ENCODE measurements at places on chromosomes 4 and X.

DNA sequence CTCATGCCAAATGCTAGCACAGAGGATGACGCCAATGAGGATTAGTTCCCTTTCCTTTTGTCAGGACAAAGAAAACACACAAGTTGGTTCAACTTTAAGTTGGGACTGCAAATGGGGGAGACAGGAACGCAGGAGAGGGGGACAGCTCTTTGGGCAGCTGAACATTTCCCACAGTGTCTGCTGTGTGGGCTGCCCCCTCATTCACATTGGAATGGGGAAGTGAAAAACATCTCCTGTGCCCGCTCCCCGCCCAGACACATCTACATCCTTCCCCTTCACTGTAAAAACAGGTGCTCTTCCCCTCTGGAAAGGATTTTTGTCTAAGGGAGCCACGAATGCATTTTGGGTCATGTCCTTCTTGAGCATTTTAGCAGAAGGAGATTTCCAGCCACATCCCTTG is 44.5 kb upstream of the TBC1D9 start:
- DNase-seq = peak; percentile 70

GRCh38 chr4:84683064-84683850 is 100.3 kb downstream of the CDS1 start:
- DNase-seq = no peak

DNA sequence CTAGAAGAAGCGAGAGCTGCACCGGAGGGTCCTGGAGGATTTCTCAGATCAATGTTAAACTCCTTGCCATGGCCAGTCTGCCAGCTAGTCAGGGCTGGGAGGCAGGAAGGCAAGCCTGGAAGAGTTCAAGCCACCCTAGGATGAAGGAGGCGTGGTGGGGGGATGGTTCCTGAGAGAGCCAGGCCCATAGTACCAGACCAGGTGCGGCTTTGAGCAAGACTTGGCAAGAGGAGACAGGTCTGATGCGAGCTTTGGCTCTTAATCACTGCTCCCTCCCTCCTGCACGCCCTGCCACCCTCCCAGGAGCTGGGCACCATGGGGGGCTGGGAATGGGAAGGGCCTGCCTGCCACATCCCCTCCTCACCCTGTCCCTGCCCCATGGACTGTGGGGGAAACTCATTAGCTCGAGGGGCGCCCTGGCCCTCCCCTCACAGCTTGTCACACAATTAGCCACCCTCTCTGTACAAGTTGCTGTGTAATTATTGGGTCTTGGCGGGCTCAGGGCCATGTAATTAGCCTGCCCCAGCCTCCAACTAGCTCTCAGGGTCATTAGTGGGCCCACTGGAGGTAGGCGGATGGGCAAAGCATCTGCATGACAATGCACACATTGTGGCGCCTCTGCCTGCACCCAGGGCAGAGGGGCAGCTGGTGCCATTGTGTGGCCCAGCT is 50.3 kb downstream of the EFNB1 start:
- no peak for DNase-seq

DNA sequence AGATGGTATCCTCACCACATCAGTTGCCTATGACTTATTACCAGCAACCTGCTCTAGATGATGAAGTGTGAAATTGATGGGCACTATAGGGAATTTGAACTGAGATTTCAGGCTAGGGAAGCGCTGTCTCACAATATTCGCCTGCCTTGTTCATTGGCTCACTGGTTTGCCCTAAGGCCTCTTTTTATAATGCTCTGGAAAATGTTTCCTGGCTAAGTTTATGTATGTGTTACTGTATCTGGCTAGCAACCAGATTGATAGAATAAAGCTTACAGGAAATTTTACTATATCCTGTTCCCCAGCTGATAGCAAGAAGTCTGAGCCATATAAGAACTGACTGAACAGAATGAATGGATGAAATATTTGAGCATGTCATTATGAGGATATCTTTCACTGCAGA is 71.6 kb downstream of the GSTCD start:
- no peak for DNase-seq

- DNase-seq = no peak
These were observed 170.7 kb downstream of the PTTG2 start for GRCh38 chr4:38130884-38131283.

GRCh38 chrX:74160816-74161215 is 143.2 kb upstream of the ZCCHC13 start:
- no peak for DNase-seq

DNA sequence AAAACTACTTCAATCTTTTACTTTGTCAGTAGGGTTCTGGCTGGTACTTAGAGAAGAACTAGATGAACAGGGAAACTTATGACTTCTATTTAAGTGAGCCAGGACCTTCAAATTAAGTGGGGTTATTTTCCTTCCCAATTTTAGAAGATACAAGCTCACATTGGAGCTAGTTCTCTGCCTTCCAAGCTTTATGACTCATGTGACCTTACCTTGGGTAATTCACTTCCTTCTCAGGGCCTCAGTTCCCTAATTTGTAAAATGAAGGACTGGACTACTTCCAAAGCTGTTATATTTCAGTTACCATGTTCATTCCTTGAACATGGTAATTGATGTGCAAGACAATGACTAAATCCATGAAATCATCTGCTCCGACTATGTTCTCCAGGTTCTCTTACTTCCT is 32.0 kb upstream of the DCX start:
- DNase-seq = no peak

DNA sequence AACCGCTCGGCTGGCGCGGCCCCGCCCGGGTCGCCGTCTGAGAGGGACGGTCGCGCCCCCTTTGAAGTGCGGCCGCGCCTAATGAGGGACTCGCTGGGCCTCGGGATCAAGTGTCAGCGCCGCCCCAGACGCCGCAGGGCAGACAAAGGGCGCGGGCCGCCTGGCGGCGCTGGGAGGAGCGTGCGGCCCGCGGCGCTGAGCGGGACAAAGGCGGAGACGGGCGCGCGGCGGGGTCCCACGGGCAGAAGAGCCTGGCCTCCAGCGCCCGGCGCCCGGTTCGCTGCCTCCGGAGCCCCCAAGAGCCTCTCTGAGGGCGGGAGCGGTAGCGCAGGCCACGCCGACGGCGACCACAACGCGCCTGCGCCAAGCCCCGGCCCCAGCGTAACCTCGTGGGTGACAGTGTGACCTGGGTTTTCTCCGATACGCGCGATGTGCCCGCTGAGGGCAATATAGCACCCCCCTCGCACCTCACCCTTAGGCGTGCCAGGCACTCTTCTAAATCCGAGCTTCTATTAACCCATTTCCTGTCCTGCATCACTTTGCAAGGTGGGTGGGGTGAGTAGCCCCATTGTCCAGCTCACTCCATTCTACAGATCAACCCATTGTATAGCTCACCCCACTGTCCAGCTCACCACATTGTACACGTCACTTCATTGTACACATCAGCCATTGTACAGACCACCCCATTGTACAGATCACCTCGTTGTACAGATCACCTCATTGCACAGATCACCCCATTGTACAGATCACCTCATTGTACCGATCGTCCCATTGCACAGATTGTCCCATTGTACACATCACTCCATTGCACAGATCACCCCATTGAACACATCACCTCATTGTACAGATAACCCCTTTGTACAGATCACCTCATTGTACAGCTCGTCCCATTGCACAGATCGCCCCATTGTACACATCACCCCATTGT is 33.7 kb upstream of the STX18 start:
- no peak for DNase-seq

DNA sequence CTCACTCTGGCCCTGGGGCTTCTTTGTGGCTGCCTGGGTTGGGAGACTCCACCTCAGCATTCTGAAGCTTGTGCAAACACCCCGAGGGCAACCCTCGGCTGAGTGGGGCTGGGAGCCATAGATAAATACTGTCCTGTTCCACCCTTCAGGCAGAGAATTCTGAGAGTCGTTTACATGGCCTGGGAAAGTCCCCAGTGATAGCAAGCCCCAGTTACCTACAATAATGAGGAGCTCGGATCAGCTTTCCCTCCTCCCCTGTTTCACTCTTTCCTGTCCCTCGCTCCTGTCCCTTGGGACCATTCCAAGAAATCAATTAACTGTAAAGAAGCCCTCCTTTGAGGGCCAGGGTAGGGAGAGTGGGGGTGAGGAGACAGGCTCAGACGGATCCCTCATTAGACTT is 31.6 kb upstream of the DDX3X start:
- DNase-seq = no peak

DNA sequence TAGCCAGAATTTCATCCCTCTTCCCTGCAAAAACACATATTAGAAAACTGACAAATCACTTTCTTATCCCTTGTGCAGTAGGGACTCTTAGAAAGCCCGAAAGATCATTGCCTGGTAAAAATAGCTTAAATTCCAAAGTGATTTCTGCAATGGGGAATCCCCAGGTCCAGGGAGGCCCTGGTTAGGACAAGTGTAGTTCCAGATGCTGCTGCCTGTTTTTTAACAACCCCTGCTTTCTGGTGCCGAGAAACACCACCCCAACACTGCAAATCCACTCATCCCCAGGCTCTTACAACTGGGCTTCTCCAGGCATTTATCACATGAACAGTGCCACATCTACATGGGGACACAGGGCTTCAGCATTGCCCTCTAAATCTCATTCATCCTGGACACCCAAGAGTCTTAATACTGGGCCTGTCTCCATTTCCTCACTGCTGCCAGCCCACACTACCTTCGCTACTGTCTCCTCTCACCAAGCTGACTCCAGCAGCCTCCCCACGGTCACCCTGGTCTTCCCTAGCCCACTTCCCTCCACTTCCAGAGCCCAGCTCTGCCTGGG is 112.2 kb upstream of the PSAPL1 start:
- no peak for DNase-seq

- DNase-seq = peak; percentile 26
These were observed at the start of gene WNK3 for GRCh38 chrX:54357414-54358377. Gene WNK3 (minus strand): TSS chrX:54358046.

DNA sequence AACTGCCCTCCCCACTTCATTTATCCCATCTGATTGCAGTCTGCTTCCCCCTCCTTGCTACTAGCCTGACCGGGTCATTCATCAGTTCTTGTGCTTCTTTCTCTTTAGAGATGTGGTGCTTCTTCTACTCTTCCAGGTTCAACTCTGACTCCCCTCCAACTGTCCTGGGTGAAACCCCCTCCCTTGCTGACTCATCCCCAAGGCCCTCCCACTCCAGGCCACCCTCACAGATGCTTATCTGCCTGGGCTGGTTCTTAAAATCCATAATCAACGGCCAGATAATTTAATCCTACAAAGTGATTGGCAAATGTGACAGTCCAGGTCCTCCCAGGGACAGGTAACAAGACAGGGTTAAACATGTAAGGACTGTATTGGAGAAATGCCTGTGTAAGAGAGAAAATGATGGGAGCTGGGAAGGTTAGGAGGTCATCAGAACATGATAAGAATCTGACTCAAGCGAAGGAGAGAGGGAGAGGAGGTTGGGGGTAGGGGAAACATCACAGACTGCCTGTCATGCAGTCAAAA is 182.8 kb upstream of the C1QTNF7 start:
- DNase-seq = no peak

DNA sequence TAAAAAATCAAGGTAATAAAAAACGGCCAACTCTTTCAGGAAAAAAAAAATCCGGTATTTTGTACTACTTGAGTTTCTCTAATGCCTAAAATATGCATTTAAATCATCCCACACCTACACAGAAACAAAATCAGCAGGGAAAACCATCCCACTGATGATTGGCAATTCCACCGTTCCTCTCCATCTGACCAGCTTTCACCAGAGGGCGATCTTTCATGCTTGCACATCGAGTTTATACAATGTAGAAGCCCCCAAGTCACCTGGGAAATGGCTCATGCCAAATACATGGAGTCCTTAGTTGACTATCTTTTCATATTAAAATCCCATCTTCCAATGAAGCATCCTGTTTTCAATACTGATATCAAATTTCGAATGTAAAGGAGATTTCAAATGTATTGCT is 69.2 kb downstream of the PTCHD1 start:
- DNase-seq = no peak

- peak; percentile 23 for DNase-seq
These were observed 56.4 kb downstream of the SPCS3 start for GRCh38 chr4:176376032-176376614.

- DNase-seq = no peak
These were observed 3.9 kb downstream of the PCDH10 start for GRCh38 chr4:133152831-133153481.

- no peak for DNase-seq
These were observed at the start of gene ARR3 for GRCh38 chrX:70268034-70268433. Gene ARR3 (plus strand): TSS chrX:70268334. CDS start chrX:70269386, 1,052 bp downstream.

GRCh38 chr4:126604268-126604867 is 1028.4 kb upstream of the INTU start:
- DNase-seq = peak; percentile 16

GRCh38 chr4:93779228-93779627 is 49.3 kb upstream of the ATOH1 start:
- DNase-seq = no peak

GRCh38 chr4:118846979-118847378 is 11.1 kb upstream of the SEC24D start:
- no peak for DNase-seq

- no peak for DNase-seq
These were observed 73.2 kb upstream of the AMOT start for GRCh38 chrX:112913807-112914206.

DNA sequence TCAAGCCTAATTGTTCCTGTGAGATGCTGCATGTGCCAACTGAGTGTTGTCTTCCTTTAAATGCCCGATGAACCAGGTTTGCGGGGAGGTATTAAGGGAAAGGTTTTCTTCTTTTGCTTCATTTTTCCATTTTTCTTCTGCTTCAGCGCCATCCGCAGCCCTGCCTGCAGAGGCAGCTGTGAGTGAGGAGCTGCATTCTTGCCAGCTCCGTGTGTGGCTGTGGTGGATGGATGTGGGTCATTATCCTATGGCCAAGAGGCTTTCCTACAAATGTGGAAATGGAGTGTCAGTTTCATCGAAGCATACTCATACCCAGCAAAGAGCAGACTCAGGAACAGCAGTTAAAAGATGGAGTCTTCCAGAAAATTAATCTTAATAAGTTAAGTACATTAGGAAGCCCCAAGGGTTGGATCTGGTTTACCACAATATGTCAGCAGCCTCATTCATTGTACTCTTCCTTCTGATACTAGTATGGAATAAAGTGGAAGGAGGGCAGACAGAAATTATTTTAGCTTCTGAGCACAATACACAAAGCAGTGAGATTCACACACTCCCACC is 37.6 kb downstream of the TNIP3 start:
- DNase-seq = no peak

DNA sequence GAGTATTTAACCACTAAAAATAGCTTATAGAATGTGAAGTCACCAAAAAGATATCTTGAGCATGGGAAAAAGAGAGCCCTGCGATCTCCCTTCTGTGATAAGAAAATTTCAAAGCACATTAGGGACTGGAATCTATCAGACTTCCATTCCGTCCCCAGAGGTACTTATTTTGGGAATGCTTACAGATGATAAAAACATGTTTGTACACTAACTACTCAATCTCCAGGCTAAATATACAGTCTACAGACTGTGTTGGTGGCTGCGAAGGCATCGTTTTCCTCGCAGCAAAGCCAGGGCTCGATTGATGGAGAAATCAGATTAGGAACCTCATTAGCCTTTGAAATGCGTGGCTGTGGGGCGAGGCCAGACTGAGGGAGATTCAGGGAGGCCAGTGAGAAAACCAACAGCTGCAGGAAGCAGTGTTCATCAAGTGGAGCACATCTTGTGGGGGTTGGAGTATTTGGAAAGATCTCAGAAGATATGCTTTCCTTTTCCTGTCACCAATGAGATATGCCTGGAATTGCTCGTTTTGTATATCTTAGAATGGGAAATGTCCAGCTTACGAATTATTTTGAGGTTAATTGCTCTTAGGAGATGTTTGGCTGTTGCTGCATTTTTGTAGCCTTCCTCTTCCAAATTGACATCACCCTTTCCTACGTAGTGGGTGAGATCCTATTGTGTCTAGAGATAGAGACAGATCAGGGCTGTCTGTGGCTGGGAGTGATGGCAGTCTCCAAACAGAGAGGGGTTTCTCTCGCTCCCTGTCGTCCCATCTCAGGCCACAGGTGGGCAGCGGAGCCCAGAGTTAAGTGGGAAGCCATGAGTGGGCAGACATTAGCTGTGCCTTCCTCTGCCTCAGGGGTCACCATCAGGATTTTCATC is 224.9 kb upstream of the FAT1 start:
- DNase-seq = peak; percentile 29

Data from KBM-7 (cell line).